ENCODE measurements at places on chromosomes 16 and 17.

GRCh38 chr17:75024686-75025397 lies 12.4 kb downstream of the MRPL58 start:
- no peak for DNase-seq

DNA sequence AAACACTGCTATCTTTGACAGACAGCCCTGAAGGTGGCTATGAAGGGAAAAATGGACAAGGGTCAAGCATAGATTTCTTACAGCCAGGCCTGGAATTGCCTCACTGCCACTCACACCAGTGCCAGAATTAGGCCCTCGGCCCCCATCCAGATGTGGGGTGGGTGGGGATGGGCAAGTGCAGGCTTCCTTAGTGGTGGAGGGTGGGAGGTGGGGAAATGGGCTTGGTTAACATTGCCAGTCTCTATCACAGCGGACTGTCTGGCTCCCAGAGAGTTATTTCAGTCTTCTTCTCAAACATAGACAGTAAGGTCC lies 24.9 kb downstream of the B9D1 start:
- DNase-seq: no peak

GRCh38 chr17:44436336-44436735 lies 46.9 kb upstream of the ITGA2B start:
- no peak for DNase-seq

DNA sequence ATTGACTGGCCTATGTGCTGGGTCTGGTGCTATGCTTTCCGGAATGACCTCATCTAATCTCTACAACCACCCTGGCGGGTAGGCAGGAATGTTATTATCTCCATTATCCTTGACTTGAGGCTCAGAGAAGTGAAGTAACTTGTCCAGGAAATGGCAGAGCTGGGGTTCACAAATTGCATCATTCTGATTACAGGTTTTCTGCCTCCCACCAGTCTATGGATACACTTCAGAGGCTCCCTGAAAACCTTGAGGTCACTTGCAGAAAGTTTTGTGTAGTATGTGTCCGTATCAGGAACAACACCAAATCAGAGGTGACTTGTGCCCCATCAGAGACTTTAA lies 19.1 kb downstream of the NOD2 start:
- DNase-seq: no peak

DNA sequence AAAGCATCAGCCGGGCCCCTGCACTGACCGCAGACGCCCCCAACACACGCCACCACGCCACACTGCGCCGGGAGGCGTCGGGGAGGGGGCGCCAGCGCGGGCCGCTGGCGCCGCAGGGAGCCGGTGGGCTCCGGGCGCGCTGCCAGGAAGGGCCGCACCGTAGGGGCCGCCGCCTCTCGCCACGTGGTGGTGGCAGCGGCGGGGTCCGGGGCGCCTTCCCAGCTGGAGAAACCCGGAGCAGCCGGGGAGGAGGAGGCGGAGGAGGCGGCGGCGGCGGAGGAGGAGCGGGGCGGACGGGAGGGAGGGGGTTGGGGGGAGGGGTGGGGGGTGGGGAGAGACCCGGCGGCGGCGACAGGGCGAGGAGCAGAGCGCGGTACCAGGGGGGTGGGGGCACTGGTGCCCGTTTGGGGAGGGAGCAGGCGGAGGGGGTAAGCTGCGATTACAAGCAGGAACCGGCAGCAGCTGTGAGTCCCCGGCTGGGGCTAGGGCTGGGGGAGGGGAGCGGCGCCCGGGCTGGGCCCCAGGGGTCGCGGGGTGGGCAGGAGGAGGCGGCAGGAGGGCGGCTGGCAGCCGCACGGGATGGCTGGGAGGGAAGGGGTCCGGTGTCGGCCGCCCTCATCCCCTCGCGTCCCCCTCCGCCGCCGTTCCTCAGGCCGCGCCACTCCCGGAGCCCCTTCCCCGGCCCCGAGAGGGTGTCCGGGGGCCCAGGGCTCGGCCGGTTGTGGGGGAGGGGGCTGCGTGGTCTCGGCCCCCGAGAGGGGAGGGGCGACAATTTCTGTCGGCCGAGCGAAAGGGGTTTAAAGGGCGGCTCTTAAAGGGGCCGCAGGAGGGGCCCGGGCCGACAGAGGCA lies at the start of gene TBKBP1:
TBKBP1 (plus strand) TSS at position 431 of the 850 bp plus-strand sequence. CDS start 1,952 bp downstream, outside the sequence.
- no peak for DNase-seq
